ENCODE measurements at places on chromosomes 2 and 18. TPM values are rescaled to one million over a fixed set of nuclear protein-coding genes. Genes with fewer than 3 reads are reported as not detected.

XIRP2 gene
- not detected for total RNA-seq

SF3B1 gene
- 292 TPM for total RNA-seq

ANKRD62 gene
- not detected for total RNA-seq

ZNF514 gene
- total RNA-seq, result 12.9 TPM

KLF7 gene
- 31.4 TPM for total RNA-seq

ARID5A gene
- total RNA-seq, result 86.8 TPM

MOGAT1 gene
- not detected for total RNA-seq

SCN1A gene
- not detected for total RNA-seq

ROCK2 gene
- 22.6 TPM for total RNA-seq

TMEM169 gene
- total RNA-seq, result 3.5 TPM

RAB17 gene
- total RNA-seq, result not detected

UNC80 gene
- not detected for total RNA-seq

MXD1 gene
- 47.5 TPM for total RNA-seq

FRZB gene
- total RNA-seq, result not detected

SLC5A7 gene
- total RNA-seq, result not detected

NCKAP1 gene
- 4.3 TPM for total RNA-seq

All from activated CD4-positive, alpha-beta memory T cell treated with anti-CD3 and anti-CD28 coated beads, Interleukin-2, amount 10 ng/mL, durations not matched to agents 7 days and 5 days (primary cell).